Suppressor macrophage treated with lipopolysaccharide for 1 hour (primary cell): ENCODE measurements at places on chromosomes 7 and 10.

- peak; percentile 57 for DNase-seq
Observed at GRCh38 chr7:131555552-131556052, 826 bp downstream of the PODXL start.

- DNase-seq, result no peak
Observed at GRCh38 chr7:70743531-70744325, 388.2 kb upstream of the GALNT17 start.

DNA sequence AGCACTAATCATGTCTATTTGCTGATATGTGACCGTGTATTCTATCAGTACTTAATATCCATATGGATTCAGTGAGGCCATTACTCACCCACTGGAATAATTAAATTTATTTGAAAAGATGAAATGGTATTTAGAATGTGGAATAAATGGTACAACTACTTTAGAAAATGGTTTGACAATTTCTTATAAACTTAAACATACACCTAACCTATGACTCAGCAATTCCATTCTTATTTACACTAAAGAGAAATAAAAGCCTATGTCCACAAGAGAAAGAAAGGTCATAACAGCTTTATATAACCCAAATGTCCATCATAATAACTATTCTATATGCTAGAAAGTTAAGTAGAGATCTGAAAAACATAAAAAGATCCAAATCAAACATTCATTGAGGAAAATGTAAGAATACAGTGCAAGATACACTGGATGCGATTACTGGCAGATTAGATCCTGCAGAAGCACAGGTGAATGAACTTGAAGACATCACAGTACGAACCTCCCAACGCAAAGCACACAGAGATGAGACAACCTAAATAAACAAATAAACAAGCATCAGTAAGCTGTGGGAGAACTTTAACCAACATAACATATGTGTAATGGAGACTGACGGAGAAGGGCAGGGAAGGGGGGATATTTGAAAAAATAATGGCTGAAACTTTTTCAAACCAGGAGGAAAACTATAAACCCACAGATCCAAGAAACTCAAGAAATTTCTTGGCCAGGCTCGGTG, 51.9 kb downstream of the TNS3 start:
- no peak for DNase-seq

- no peak for DNase-seq
Observed at GRCh38 chr10:78450239-78450638, 416.6 kb downstream of the RPS24 start.

- no peak for DNase-seq
Observed at GRCh38 chr10:62297857-62298256, 29.2 kb upstream of the RTKN2 start.

- DNase-seq, result peak; percentile 21
Observed at GRCh38 chr10:84138478-84139125, 707 bp upstream of the GHITM start.

- no peak for DNase-seq
Observed at GRCh38 chr7:115952832-115953231, 77.7 kb downstream of the TFEC start.

GRCh38 chr7:100407285-100408180, 21.0 kb downstream of the ZCWPW1 start:
- peak; percentile 82 for DNase-seq

GRCh38 chr10:31509989-31510388, 191.0 kb downstream of the ZEB1 start:
- DNase-seq, result peak; percentile 60

- DNase-seq, result no peak
Observed at GRCh38 chr10:5038733-5039132, 35.1 kb upstream of the AKR1C2 start.

DNA sequence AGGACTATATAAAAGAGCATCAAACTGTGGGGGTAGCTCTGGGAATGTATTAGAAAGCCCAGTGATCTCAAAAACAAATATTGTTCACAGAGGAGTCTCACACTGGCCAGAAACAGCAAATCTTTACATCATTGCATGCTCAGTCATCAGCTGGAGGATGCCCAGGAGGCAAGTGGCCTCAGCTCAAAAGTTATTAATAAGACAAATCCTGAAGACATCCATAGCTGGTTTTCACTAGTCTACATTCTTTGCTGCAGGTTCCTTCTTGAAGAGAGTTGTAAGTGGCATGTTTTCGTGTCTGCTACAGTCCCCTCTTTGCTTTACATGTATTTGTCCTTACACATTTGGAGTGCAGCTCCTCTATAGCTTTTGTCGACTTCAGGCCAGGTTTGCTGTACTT, 8.6 kb upstream of the CCDC7 start:
- no peak for DNase-seq

- DNase-seq, result peak; percentile 93
Observed at GRCh38 chr10:113788604-113789083, 37.2 kb downstream of the PLEKHS1 start.

DNA sequence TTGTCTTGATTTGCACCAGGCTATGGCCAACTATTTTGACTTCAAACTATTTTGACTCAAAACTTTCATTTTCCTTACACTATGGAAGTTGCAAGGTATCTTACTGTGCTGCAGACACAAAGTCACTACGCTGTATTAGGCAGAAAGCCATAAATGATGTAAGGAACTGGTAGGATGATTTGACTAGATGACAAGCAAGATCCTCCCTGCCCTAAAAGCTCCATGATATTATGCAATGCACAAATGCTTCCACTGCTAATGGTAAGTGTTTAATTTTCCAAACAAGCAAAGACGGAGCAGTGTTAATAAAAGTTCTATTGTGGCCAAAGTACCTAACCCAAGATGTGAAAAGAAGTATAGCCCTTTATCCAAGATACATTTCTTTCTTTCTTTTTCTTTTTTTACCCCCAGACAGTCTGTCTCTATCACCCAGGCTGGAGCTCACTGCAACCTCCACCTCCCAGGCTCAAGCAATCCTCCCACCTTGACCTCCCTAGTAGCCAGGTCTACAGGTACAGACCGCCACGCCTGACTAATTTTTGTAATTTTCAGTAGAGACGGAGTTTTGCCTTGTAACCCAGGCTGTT, 98.2 kb downstream of the ANK3 start:
- DNase-seq, result no peak

DNA sequence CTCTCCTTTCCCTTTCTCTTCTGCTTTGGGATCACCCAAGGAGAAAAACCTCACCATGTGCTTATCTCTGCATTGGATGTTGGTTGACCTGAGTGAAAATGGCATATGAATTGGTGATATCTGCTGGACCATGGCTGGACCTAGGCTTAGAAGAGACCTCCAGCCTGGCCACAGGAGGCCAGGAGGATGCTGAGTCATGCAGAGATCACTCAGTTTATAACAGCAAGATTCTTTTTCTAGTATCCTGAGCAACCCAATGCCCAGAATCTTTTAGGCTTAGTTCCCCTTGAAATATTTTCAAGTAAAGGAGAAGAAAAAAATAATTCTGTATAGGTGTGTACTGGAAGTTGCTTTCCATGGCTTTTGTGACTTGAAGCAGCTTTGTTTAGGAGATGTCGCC, 236.3 kb downstream of the KLF6 start:
- no peak for DNase-seq

GRCh38 chr10:32346134-32346550, 816 bp downstream of the EPC1 start:
- peak; percentile 97 for DNase-seq

GRCh38 chr10:95441547-95441923, 119.6 kb downstream of the SORBS1 start:
- no peak for DNase-seq

DNA sequence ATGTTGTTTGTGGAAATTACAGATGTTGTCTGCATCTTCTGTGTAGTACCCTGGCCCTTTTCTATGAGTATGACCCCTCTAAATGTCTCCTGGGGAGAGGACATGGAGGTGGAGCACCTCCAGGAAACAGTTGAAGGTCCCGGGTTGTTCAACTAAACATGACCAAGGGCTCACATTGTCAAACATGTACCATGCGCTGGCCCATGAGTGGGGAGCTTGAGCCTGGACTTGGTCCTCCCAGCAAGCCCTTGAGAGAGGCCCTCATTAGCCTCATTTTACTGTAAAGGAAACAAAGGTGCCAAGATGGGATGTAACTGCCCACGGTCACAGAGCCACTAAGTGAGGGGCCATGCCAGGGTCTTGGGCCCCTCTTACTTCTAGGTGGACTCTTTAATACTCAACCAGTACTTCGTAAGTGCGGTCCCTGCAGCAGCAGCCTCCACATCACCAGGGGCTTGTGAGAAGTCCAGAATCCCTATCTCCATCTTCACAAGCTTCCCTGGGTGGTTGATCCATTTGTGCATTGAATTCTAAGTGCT, 31.2 kb downstream of the C10orf71 start:
- no peak for DNase-seq

DNA sequence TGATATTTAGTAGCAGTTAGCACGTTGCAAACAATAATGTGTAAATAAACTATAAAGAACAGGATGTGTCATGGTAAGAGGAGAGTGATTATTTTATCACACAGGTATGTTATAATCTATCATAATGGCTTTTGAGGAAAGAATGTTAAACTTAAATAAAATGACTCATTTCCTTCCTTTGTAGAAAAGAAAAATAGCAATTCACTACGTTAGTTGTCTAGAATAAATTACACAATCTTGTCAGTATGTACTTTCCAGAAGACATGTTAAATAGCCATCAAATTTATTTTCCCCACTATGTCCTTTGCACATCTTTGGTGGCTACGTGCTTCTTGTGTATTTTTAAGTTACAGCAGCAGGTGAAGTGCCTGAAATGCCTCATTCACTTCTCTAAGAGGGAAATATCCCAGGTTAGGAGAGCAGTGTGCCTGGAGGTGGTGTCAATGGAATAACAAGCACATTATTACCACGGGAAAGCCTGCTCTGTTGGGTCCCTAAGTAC, 133.8 kb downstream of the SEMA3A start:
- no peak for DNase-seq

DNA sequence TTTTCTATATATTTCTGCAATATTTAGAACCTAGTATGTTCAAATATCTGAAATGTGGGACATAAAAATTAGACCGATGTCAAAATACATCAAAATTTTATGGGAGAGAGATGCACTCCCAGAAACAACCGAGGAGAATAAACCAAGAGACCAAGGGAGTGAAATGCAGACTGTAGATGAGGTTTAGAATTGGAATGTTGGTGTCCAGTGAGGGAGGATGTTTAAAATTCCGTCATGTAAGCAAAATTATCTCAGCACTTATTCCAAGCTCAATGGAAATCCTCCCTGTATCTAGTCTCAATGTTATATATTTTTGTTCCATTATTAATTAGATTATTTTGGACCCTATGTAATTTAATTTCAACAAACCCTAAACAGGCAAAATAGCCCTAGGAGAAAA, 61.9 kb upstream of the MAGI2 start:
- no peak for DNase-seq

- no peak for DNase-seq
Observed at GRCh38 chr10:48243487-48243886, 31.0 kb downstream of the FRMPD2 start.
